ENCODE measurements at places on chromosomes 6 and 20.

GRCh38 chr20:16360668-16361067 is 212.6 kb downstream of the KIF16B start:
- DNase-seq = no peak

DNA sequence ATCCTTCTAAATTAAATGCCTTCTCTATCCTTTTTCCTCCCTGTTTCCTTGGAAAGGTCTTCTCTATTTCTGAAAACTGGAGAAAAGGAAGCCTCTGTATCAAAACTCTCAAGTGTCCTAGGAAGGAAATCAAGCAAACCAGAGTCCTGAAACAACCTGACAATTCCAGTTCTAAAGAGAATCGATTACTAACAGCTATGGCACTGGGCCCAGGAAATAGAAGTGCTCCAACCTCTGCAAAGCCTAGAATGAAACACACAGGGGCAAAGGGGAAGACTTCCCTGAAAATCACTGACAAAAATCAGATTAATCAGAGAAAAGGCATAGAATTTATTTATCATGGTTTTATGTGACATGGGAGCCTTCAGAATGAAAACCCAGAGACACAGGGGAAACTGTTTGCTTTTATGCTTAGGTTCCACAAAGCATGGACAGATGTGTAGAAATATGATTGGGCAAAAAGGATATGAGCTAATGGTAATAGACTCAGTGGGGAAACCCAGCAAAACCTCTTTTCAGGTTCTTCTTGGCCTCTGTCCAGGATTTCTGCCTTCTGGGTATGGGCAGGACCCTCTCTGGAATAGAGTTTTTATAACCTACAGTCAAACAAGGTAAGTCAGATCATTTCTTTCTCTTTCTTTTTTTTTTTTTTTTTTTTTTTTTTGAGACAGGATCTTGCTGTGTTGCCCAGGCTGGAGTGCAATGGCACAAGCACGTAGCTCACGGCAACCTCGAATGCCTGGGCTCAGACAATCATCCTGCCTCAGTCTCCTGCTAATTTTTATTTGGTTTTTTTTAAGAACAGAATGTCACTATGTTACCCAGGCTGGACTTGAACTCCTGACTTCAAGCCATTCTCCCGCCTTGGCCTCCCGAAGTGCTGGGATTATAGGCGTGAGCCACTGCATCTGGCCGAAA is 91.7 kb downstream of the CD24 start:
- no peak for DNase-seq

DNA sequence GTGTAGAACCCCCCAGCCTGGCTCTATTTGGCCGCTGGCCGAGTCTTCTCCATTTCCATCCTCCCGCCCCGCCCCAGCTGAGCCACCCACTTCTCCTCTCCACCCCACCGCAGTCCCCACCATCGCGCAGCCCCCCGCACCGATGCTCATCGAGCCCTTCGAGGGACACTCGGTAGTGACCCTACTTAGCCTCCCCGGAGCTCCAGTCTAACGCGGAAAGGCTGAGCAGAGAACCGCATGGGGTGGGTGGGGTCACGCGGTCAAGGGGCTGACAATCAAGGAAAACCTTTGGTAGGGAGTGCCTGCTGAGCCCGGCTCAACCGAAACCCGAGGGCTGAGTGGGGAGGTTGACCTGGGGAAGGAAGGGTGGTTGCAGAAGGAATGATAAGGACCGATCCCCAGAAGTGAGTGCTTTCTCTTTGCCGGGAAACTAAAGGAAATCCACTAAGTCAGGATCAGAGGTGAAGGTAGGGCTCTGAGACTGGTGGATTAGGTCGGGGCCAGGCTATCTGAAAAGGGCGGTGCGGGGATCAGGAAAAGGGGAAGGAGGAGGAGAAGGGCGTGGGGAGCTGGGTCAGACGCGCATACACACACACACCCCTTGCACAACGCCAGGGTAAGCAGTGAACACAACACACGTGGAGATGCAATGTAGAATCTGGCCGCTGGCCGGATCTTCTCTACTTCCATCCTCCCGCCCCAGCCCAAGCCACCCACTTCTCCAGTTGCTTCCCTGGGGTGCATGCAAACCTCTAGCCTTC is 49.8 kb downstream of the CPXM1 start:
- DNase-seq = peak; percentile 48

GRCh38 chr20:10824750-10825500 is 151.1 kb upstream of the JAG1 start:
- no peak for DNase-seq

GRCh38 chr6:64721865-64722264 is 985.2 kb downstream of the EYS start:
- DNase-seq = no peak

GRCh38 chr6:64428186-64428585 is 792.6 kb downstream of the PHF3 start:
- no peak for DNase-seq

DNA sequence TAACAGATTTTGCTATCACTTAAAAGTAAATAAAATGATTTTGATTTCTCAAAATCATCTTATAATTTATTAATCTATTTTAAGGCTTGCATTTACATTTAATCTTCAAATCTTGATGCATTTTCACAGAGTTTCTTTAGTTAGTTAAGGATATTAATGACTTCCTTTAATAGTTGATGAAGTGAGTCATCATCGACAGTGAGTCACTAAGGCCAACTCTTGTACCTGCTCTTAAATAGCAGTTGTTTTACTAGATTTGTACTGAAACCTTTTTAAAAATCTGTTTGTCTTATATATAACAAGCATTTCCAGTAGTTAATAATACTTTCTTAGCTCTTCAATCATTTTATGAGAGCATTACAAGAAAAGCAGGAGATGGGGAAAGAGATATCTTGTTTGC is 191.7 kb downstream of the ESR1 start:
- DNase-seq = no peak

DNA sequence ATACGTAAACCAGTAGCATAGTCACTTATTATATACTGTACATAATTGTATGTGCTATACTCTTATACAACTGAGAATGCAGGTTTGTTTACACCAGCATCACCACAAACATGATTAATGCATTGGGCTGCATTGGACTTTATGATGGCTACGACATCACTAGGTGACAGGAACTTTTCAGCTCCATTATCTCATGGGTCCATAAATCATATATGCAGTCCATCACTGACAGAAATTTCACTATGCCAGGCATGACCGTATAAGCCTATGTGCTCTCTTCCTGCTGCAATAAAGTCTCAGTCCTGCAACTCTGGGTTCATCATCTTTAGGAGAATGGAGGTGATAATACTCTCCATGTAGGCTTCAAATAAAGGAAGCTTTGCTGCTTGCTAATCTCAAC is 45.4 kb downstream of the ALDH5A1 start:
- no peak for DNase-seq

DNA sequence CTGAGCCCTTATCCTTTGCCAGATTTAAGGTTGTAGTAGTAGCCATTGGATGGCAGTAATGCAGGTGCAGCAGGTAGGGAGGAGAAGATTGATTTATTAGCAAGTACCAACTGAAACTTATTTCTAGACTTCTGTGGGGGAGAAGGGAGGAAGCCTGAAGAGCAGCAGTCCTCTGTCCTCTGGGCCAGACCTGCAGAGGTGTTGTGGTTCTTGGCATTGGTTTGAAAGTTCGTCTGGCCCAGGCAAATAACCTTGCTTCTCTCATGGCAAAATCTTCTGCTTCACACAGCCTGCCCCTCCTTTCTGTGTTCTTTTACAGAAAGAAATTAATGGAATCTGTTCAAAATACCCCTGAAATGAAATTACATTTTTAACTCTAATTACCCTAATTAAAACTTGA is 24.5 kb downstream of the RALY start:
- DNase-seq = no peak

GRCh38 chr20:62142252-62143080 is 728 bp downstream of the PSMA7 start:
- DNase-seq = no peak

- DNase-seq = no peak
Observed at GRCh38 chr6:165204807-165205545, 104.4 kb downstream of the C6orf118 start.

GRCh38 chr6:121305957-121306607 is 28.2 kb downstream of the TBC1D32 start:
- DNase-seq = no peak

- no peak for DNase-seq
Observed at GRCh38 chr20:815914-816606, 17.5 kb upstream of the FAM110A start.

DNA sequence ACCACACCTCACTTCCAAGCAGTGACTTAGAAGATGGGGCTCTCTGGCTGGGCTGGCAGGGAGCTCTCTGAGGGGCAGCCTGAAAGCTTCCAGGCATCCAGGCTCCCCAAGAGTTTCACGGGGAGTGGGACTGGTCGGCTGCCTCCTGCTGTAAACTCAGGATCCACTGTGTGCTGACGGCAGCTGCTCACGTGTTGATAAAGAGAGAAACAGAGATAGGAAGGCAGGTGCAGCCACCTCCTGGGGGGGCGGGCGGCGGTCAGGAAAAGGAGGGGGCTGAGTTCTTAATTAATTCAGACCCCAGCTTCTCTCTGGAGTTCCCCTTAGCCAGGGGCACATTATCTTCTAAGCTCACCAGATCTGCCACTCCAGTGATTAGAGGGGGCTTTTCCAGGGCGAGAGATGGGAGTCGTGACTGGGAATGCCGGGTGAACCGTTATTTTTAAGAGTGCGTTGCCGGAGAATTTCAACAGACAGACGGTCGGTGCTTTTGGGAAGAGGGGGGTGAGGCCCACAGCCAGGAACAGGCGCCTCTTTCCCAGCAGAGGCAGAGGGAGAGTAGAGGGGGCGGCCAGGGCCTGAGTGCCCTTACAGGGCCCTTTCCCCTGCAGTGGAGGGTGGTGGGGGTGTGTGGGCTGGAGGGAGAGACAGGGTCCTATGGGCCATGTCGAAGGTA is 70.9 kb downstream of the CD40 start:
- DNase-seq = no peak

GRCh38 chr6:15493437-15494168 is 169.2 kb downstream of the DTNBP1 start:
- DNase-seq = no peak

DNA sequence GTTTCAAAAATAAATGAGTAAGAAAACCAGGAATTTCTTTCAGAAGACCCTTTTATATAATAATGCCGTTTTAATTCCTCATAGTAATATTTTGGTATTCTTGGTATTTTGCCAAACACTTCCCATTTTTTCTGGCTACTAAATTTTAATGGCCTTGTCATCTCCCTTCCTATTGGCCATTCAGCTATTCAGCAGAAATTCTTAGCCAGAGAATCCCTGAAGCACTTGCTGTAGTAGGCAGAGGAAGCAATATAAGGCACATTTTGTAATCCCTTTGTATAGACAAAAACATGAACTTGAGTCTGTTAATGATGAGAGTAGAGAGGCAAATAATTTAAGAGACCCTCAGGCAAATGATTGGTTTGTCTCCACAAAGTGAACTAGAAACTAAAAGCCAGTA is 118.4 kb upstream of the LAMP5 start:
- DNase-seq = no peak

DNA sequence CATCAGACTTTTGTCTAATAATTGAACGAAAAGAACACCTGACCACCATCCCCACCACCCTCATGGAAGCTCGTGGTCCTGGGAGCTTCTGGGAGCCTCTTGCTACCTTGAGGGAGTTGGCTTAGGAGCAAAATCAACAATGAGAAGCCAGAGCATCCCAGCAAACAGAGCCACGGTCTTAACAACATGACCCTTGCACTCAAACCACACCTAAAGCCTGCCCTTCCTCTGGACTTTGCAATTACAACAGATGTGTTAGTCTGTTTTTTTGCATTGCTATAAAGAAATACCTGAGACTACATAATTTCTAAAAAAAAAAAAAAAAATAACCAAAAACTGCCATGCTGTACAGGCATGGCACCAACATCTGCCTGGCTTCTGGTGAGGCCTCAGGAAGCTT is 9.5 kb upstream of the RBM24 start:
- no peak for DNase-seq

- DNase-seq = no peak
Observed at GRCh38 chr20:21183722-21184121, 57.8 kb downstream of the KIZ start.

GRCh38 chr6:44561832-44562665 is 174.5 kb downstream of the CDC5L start:
- no peak for DNase-seq

GRCh38 chr20:37119356-37120036 is 23.7 kb upstream of the RBL1 start:
- DNase-seq = no peak

DNA sequence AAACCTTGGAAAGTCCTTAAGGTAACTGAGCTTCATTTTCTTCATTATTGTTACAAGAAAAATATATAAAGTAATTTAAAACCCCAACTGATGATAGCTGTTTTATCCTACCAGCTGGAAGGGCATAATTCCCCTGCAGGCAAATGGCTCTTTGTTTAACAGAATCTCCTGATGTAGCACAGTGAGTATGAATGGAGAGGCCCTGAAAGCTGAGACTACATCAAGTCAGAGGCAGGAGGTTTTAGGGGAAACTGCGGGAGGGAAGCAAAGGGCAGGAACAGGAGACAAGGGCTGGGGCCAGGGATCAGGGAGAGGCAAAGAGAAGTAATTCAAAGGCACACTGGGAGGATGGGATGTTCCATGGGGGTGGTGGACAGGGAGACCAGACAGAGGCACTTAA is 119.0 kb upstream of the LRFN2 start:
- no peak for DNase-seq

GRCh38 chr6:150165020-150165702 is 22.3 kb downstream of the PPP1R14C start:
- DNase-seq = no peak

GRCh38 chr6:10736731-10737130 is 10.9 kb upstream of the TMEM14B start:
- no peak for DNase-seq

DNA sequence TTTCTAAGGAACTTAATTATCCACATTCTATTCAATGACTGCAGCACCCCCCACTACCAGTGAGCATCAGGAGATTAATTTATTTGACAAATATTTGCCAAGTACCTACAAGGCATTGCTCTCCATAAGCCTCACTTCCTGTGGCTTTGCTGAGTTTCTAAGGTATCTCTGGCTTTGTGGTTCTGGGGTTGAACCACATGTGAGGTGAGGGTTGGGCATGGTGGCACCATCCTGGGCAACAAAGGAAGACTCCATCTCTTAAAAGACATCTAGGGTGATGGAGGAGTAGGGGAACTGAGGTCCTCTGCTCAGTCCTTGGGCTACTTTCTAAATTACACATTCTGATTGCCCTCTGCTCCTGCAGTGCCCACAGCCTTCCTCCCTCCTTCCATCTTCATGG is 25.5 kb upstream of the WFDC2 start:
- DNase-seq = no peak

GRCh38 chr6:132612449-132613108 is 11.5 kb downstream of the TAAR2 start:
- DNase-seq = no peak

DNA sequence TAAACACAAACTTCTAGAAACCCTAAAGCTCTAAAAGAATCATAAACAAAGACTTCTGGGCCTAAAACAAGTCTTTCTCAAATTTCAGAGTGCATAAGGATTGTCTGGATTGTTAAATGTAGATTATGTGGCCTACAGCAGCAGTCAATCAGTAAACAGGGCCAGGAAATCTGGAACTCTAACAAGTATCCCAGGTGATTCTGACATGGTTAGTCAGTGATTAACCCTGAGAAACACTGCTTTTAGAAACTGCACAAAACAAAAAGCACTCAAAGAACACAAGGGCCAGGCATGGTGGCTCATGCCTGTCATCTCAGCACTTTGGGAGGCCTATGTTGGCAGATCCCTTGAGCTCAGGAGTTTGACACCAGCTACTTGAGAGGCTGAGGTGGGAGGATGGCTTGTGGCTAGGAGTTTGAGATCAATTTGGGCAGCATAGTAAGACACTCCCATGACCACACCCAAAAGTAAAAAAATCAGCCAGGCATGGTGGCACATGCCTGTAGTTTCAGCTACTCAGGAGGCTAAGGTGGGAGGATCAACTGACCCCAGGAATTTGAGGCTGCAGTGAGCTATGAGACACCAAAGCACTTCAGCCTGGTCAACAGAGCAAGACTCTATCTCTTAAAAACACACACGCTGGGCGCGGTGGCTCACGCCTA is 5.9 kb downstream of the MED20 start:
- no peak for DNase-seq
